ENCODE measurements at places on chromosomes 4 and X.

DNA sequence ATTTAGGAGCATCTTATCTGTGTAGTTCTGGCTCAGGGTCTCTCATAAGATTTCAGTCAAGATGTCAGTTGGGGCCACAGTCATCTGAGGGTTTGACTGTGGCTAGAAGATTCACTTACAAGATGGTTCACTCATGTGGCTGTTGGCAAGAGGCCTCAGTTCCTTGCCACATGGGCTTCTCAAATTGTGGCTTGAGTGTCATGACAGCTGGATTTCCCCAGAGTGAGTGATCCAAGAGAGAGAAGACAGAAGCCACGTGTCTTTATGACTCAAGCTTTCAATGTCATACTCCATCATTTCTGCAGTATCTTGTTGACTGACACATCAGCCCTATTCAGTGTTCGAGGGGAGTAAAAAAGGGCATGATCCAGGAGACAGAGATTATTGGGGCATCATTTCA, 131.3 kb upstream of the AP1S2 start:
- peak; percentile 7 for DNase-seq

DNA sequence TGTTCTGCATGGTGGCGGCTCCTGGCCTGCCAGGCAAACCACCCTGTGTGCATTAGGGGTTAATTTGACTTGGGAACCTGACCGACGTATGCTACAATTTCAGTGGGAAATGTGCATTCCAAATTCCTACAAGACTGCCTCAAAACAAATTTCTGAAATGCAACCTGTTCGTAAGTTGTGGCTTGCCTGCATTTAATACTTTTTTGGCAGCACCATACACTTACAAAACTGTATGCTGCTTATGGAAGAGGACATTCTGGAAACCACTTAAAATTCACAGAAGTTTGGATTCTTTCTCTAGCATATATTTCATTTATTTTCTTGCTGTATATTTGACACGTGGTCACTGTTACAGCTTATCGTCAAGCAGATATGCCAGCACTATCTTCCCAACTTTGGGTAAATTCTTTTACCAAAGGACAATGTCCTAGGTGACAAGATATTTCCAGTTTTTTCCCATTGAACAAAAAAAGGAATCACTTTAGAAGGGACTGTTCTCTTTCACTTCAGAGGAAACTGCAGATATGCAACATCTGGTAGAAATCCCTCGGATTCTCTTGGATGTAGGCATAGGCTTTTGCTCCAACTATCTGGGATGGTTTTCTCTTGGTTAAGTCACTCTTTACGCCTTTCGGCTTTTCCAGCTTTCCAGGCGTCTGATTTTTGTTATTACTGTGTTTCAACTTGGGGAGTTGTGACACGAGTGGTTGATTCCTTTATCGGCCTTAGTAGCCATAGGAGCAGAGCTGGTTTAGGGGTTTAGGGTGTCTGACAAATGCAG, 9.7 kb upstream of the TENM3 start:
- no peak for DNase-seq

GRCh38 chr4:85828027-85828890, 353.3 kb downstream of the ARHGAP24 start:
- no peak for DNase-seq

- DNase-seq: no peak
Measured at GRCh38 chr4:81965454-81965853, 408.3 kb downstream of the HNRNPD start.

DNA sequence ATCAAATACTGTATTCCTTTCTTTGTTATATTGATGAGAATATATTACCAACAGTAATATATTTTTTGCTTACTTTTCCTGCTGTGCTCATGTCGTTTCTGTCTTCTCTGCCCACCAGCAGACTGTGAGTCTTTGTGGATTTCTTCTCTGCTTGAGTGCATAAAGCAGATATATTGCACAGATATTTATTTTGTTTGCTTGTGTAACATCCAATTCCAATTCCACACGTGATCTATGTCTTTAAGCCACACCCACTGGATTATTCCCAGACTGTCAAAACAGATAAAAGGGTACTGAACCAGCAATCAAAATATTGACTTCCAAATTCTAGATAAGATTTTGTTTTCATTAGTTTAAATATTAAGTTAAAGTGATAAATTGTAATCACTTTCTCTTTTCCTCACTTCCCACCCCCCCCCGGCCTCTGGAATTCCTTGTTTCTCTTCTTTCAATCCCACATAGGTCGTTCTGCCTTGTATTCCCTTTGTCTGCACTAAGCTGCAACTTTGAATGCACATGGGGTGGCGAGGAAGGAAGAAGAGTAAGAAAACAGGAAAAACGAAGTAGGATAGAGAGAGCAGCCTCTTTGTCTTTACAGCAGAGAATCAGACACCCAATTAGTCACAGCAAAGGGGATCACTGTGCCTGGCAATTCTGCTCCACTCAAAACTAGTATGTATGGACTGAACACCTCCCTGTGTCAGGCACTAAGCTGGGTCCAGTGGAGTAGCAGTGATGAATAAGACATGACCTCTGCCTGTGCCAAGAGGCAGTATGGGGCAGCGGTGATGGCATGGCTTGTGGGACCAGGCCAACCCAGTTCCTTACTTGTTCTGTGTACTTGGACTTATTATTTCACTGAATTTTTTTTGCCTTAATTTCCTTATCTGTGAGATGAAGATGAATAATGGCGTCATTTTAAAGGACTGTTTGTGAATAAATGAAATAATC, at the start of gene ADH1B:
TSS of gene ADH1B (minus strand) at position 161 of the 951 bp plus-strand sequence. CDS start at position 91, 70 bp downstream.
- no peak for DNase-seq

DNA sequence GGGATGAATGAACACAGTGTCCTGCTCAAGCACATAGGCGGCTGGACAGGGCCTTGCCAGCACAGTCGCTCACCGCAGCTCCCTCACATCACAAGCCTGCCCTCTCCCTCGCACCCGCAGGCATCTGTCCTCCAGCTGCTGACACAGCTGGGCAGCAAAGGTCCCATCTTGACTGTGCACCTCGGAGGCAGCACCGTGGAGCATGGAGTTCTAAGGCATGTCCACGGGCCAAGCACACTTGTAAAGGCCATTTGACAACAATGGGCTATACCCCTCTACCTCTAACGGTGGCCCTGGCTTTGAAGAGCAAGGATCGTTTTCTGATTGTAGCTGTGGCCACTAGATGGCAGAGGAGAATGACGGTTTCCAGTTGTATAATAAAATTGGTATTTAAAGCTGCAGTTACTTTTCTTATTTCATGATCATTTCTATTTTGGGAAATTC, 53.8 kb downstream of the APLN start:
- DNase-seq: no peak

- no peak for DNase-seq
Measured at GRCh38 chrX:55030271-55031205, at the start of gene ALAS2. ALAS2 (minus strand) TSS chrX:55030977; CDS start chrX:55026000, 4,977 bp downstream.

DNA sequence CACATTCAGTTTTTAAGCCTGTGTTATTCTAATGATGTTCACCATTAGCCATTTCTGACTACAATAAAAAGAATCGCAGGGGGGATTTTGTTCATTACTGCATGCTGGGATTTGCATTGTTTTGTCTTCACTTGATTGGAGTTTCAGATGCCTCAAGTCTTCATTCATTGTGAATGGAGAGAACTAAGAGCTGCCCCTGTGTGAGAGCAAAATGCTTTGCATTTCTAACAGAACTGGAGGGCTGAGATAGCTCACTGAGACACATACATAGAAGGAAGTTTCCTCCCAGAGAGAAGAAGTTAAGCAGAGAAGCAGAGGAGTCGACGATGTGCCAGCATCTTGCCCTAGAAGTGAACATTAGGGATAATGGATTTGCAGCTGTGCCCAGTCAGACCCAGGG, 113.5 kb upstream of the GATB start:
- no peak for DNase-seq

GRCh38 chr4:161003418-161004057, 1160.3 kb downstream of the FSTL5 start:
- no peak for DNase-seq

- DNase-seq: no peak
Measured at GRCh38 chr4:154739111-154739510, 4.7 kb upstream of the LRAT start.

GRCh38 chr4:15945516-15945915, 7.0 kb upstream of the FGFBP1 start:
- DNase-seq: no peak

DNA sequence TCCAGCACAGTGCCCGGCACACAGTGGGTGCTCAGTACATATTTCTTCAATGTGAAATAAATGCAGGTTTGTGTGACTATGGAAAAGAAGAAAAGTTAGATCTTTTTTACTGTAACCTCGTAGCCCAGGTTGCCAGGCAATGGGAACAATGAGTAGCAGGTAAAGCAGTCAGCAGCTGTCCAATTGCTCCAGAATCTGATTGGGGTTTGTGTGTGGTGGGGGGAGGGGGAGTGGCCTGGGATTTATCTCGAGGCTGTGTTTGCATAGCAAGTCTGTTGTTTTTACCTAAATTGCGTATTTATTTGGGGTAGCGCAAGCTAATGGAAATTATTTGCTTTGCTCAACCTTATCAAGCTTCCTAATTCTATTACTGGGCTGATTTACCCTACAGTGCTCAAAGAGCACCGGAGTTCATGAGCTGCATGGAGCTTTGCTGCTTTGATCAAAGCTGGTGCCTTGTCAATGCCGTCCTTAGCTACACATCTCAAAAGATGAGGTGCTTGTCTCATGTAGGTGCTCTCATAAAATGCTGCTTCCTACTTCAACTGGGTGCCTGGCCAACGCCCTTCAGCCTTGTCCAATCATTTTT, 145.0 kb upstream of the DGKK start:
- no peak for DNase-seq

DNA sequence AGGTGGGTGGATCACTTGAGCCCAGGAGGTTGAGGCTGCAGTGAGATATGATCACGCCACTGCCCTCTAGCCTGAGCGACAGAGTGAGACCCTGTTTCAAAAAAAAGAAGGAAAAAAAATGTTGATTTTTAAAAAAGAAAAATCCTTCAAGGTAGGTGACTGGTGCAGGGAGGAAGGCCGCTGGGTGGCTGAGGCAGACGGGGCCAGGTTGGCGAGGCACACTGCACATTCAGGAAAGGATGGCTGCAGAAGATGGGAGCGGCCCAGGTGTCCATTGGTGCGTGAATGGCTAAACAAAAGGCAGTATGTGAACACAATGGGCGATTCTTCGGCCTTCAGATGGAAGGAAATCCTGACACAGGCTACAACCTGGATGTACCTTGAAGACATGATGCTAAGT, 30.4 kb downstream of the DCTD start:
- no peak for DNase-seq

DNA sequence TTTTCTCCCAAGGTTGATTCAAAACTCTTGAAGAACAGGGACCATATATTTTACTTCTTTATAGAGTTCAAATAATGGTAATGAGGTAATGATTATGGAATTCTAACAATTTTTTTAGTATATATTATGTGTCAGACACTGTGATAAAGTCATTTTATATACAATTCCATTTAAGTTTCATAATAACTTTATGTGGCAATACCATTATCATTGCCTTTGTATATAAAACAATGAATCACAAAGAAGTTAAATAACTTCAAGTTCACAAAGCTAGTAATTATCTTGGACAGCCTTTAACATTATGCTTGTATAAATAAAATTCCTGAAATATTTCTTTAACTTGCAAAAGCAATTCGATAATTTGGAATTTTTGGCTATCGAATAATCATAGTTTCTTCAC, 20.6 kb downstream of the MAGEC1 start:
- DNase-seq: no peak
